Dermis lymphatic vessel endothelial cell (primary cell): ENCODE measurements at places on chromosomes 5 and 9. TPM values are rescaled to one million over a fixed set of nuclear protein-coding genes. Genes with fewer than 3 reads are reported as not detected.

Gene FYB1
- not detected in 2 replicates for total RNA-seq

Gene ARID3C
- under 0.01 and 0.09 TPM in 2 replicates for total RNA-seq

Gene PAEP
- not detected in 2 replicates for total RNA-seq

Gene PCDHGA6
- 2.4 and 2.9 TPM in 2 replicates for total RNA-seq

Gene NIM1K
- total RNA-seq, result under 0.01 and 0.09 TPM in 2 replicates

Gene PDE6A
- total RNA-seq, result 0.11 TPM in 1 of 2 replicates, not detected in the other

Gene ZNF883
- 0.17 TPM in 1 of 2 replicates, not detected in the other for total RNA-seq

Gene PPP2R2B
- total RNA-seq, result not detected in 2 replicates

Gene STING1
- 33.7 and 42.6 TPM in 2 replicates for total RNA-seq

Gene REXO4
- total RNA-seq, result 13.1 and 19.5 TPM in 2 replicates

Gene ZCCHC7
- total RNA-seq, result 8.7 and 12.4 TPM in 2 replicates

Gene IQGAP2
- 1.6 and 6.4 TPM in 2 replicates for total RNA-seq

Gene SYK
- total RNA-seq, result under 0.01 TPM in 1 of 2 replicates, not detected in the other

Gene IGFBPL1
- total RNA-seq, result not detected in 2 replicates
